Astrocyte of the hippocampus (primary cell): ENCODE measurements at places on chromosomes 2 and 18.
A peak's percentile ranks its signal among the peaks of the same experiment; 100 is the strongest.

- no peak for DNase-seq
Measured at GRCh38 chr2:72036173-72036545, 111.5 kb downstream of the CYP26B1 start.

GRCh38 chr18:58808349-58808748 lies 56.3 kb upstream of the ZNF532 start:
- no peak for DNase-seq

GRCh38 chr2:116117845-116118244 lies 1675.4 kb downstream of the DPP10 start:
- no peak for DNase-seq

GRCh38 chr18:12318334-12318697 lies 10.3 kb downstream of the TUBB6 start:
- DNase-seq = no peak

DNA sequence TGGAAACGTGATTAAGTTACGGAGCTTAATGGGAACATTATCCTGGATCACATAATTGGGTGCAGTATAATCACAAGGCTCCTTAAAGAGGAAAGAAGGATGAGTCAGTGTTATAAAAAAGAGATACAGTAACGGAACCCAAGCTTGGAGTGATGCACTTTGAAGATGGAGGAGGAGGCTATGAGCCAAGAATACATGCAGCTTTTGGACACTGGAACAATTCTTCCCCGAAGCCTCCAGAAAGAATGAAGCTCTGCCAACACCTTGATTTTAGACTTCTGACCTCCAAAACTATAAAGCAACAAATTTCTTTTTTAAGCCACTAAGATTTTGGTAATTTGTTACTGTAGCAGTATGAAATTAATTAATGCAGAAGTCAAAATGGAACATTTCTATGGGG lies 85.1 kb downstream of the CDH7 start:
- no peak for DNase-seq

GRCh38 chr2:150528861-150529801 lies 41.7 kb upstream of the RND3 start:
- peak; percentile 82 for DNase-seq

GRCh38 chr2:172131713-172132555 lies 29.2 kb upstream of the DLX2 start:
- DNase-seq = no peak

DNA sequence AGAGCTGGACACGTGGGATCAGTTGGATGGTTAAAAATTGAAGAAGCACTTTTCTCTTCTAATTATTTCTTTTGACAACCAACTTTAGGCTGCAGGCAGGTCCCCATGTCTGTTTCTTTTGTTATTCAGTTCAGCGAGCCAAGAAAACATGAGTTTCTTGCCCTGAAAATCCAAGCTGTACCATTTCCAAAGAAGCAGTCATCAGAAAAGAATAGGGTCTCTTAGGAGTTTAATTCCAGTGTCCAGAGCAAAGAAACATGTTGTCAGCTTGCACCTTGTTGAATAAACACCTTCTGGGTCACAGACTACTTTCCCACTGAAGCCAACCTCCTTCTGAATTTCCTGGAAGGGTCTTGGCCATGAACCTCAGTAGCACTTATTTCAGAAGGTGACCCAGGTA lies 170.5 kb upstream of the COPS8 start:
- no peak for DNase-seq

DNA sequence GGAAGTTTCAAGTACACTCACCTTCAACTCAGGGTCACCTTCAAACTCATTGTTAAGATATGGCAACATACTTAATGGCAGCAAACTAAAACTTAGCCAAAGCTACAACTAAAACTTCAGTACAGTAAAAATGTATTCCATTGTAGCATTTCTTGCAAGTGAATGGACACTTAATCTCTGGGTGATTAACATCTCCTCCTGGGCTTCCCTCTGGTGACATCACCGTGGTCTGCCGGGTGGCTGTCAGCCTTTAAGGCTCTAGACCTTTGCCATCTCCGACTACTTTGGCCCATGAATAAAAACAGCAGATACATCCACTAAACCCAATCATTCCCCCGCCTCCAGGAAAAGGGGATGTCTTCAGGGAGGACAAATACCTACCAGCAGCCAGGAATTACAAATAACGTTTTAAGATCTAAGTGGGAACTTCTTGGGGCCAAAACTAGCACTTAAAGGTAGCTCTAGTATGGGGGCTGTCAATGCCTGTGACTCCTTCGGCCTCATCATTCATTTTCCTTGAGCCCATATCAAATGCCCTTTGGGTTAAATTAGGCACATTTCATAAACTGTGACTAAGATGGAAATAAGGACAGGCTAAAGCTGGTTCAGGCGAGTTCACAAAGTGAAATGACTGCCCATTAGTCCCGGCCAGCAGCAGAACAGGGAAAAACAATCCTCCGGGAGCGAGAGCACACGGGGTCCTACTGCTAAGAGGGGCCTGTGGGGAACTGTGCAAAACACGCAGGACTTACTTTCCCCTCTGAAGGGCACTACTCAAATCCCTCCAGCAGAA lies 1.1 kb downstream of the TFCP2L1 start:
- no peak for DNase-seq

DNA sequence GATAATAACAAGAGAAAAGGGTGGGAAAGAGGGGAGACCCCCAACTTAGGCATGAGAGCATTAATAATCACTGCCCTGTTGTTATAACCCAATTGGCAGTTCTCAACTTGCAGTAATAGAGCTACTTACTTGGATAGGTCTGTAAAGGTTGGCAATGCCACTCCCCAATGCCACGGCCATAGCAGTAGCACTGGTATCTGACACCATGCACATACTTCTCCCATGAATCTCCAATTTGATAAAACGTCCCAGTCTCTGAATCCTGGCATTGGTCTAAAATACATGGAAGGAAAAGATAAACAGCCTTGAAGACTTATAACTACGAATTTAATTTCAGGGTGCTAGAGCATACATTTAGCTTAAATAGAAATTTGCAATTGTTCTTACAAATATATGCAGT lies 16.8 kb downstream of the FN1 start:
- DNase-seq = no peak

DNA sequence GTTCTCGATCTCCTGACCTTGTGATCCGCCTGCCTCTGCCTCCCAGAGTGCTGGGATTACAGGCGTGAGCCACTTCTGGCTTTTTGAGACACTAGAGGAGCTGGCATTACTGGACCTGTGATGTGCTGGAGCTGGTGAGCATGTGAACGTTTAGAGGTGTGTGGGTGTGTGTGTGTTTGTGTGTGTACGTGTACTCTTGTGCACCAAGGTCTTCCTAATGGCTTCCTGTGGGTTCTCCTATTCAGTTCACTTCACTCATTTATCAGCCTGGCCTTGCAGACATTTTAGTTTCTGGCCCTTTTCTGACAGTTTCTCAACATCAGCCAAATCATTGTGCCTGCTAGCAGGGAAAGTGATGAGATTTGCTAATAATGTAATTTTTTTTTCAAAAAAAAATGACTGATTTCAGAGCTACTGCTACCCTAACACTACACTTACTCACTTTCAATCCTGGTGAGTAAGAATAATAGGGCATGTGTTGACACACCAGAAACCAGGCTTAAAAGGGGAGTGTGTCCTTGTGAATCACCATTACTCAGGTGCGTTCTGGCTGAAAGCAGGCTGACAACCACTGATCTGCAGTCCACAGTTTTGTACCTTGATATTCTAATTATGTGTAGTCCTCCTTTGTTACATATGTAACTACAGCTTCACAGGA lies 41.0 kb upstream of the ACTR3 start:
- DNase-seq = peak; percentile 16

DNA sequence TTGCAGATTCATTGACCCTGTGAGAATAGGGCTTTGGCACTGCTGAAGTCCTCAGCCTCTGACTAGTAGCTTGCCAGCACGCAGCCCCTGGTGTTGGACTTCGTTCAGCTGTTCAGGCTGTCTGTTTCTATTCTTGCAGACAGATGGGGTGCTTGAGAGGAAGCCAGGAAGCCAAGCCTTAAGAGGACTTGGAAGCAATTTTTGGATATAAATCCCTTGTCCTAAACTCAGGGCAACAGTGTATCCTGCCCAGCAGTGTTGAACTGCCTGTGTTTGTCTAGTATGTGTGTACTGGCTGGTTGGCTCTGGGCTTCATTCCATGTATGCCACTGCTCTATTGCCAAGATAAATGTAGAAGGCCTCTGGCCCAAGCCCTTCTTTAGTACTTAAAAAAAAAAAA lies 108.6 kb downstream of the COMMD1 start:
- peak; percentile 89 for DNase-seq

DNA sequence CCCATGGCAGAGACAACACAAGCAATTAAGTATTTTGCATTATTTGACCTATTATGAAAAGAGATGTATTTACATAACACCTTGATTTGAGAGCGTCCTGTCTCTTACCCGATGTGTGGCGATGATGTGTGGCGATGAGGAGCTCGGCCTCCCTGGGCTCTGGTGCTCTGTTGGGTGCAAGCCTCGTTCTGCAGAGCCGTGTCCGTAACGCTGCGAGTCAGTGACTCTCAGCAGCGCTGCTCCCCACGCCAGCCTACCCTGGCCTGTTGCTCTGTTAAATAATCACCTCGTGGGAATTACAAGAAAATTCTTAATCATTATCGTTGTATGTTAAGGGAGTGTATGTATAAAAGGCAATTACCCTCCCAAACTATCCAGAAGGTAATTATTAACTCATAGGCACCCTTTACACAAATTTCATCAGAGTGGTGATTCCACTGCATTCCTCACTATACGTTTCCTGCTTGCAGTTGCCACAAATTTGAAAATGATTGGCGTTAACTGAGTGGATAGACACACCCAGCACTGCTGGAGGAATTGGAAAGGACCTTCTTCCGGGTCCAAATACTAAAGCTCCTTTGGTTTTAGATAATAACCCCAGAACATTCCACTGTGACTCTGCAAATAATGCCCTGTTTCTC lies 52.0 kb upstream of the NFATC1 start:
- DNase-seq = no peak

DNA sequence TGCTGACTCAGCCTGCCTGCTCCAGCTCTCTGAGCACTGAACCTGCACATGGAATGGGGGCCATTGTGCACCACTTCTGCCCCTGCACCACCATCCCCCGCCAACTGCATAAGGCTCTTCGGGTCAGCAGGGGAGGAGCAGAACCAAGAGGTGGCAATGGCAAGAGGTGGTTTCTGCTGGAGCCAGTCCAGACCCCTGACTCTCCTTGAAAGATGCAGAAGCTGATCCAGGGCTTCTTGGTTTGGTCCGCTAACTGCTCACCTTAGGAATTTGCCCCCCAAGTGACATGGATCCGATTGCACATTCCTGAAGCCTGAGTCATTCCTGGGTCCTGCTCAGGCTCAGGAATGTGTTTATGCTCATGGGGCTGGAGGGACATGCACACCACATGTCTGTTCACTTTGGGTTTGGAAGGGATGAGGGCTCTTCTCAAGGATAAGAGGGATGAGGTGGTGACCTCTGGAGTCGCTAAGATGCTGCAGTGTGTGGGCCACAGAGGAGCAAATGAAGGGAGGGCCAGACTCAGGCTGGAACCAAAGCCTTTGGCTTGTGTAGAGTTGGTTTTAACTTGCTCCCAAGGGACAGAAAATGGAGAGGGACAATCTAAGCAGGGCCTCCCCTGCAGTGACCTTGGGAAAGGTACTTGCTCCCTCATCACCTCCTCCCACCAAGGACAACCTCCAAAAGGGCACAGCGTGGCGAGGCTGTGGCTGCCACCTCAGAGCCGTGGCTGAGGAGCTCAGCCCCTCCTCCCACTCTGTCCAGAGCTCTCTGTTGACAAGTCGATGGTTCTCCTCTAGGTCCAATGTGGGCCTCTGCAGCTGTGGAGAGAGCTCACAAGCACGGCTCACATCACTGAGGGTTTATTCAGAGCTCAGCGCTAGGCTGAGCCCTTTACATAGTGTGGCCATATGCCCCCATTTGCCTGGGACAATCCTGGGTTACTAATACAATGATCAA lies 66.2 kb downstream of the HS1BP3 start:
- DNase-seq = peak; percentile 99

DNA sequence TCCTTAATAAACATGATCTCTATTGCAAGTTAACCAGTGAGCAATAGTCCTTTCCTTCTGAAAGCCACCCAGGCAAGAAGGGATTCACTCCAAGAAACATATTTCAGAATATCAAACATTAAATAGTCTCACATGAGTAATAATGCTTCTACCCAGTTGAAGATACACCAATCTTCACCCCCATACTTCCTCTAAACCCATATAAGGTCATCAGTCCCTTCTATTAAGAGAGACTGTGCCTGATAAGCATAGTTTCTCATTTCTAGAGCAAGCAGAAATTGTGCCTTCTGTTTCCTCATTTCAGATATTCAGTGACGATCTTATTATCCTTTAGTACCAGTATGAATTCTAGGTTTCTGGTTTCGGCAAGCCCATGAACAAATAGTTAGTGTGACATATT lies 64.6 kb downstream of the DSEL start:
- no peak for DNase-seq

- no peak for DNase-seq
Measured at GRCh38 chr2:34985474-34985873, 1370.1 kb upstream of the CRIM1 start.

DNA sequence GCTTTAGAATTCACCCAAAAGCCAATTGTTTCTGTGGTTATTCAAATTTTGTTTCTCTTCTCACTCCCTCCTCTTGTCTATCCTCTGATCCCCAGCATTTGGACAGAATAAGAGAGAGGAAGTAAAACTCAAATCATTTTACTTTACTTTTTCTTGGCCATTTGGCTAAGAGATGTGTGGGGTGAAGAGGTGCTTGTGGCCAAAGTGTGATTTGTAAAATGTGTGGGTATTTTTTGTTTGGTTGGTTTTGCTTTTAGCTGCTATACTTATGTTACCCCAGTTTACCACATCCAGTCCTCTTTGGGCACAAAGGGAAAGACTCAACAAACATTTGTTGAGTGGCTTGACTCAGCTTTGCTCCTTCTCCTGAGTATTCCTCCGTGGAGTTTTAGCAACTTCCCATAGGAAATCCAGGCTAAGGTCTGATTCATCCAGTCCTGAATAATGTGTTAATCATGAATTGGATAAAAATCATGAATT lies 109.1 kb upstream of the CYP1B1 start:
- DNase-seq = peak; percentile 45

DNA sequence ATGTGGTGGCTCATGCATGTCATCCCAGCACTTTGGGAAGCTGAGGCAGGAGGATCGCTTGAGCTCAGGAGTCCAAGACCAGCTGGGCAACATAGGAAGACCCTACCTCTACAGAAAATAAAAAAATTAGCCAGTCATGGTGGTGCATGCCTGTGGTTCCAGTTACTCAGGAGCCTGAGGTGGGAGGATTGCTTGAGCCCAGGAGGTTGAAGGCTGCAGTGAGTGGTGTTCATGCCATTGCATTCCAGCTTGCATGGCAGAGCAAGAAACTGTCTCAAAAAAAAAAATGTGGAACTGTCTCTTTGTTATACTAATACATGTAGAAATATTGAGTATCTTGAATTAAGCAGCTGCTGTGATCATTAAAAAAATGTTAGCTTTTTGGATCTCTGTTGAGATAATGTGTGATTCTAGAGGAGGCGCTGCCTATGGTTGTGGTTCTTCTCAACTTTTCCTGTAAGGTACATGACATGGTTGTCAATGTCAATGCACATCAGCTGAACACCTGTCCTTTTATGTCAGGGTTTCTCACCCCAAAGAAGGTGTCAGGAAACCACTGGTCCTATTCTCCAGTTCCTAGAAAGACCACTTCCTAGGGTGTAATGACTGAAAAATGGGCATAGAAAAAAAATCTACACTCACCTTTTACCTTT lies 34.7 kb upstream of the IL1RL1 start:
- no peak for DNase-seq
